ENCODE measurements at places on chromosomes 5 and 9. TPM values are rescaled to one million over a fixed set of nuclear protein-coding genes. Genes with fewer than 3 reads are reported as not detected.
A peak's percentile ranks its signal among the peaks of the same experiment; 100 is the strongest.

Gene MARCHF11
- not detected for total RNA-seq

Gene SPINK7
- total RNA-seq = not detected

DNA sequence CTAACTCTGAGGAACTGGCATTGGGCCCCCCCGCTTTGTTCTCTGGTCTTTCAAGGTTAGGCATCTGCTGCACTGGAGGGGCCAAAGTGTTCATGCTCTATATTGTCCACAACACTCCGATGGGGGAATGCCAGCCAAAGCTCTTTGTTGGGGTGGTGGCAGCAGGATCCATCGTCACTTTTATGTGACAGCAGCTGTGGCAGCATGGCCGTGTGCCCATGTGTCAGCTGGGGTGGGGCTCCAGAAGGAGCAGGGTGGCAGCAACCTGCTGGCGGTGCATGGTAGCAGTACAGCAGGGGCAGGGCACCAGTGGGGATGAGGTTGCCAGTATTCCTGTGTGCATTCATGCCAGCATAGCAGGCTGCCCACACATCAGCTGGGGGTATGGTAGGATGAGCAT, 28.2 kb downstream of the ITGA2 start:
- peak; percentile 44 for DNase-seq

DNA sequence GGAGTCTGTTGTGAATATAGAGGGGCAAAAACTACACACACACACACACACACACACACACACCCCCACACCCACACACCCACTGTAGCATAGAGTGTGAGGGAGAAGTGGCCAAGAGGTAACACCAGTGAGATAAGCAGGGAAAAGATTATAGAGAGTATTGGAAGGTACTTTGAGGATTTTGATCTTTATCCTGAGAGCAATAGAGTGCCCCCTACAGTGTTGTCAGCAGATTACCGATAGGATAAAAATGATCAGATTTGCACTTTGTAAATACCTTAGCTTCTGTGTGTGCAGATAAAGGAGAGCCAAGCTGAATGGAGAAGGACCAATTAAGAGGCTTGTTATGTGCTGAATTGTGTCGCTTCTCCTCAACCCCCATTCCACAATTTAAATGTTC, 32.3 kb downstream of the ERCC6L2 start:
- no peak for DNase-seq

Gene PCDHGA5
- total RNA-seq = 1.2 TPM

Gene PCDHGB6
- total RNA-seq = 8.5 TPM

DNA sequence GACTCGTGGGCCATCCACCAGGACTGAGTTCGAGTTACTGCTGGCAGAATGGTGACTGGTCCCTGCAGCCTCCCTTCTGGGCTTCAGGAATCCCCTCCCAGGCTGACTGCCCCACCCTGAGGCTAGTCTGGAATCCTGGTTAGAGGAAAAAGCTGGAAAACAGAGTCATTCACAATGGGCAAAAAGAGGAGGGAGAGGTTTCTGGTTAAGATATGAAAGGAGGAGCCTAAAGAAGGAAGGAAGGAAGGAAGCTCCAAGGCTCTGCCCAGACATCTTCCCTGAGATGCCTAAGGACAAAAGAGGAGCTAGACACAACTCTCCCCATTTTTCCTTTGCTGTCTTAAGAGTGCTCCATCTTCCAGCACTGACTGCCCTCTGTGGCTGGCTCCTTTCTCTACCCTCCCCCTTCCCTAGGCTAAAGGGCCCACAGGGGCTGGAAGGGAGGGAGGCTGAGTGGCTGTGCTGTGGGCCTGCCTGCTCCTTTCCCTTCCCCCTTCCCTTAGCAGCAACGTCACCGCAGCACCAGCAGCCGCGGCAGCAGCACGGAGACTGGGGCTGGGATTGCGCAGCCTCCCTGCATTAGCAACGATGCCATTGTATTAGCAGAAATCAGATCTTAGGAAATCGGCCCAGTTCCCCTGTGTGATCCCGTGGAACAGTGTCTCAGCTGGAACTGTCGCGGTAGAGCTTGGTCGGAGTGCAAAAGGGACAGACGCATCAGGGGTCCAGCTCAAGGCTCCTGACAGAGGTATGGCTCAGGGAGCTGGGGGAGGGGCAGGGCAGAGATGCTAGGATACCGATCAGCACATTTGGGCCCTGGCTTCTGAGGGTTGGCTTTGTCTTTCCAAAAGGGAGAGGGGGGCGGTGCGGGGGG, 48.7 kb downstream of the RUSC2 start:
- DNase-seq = peak; percentile 48

GRCh38 chr5:155332618-155333017, 319.1 kb downstream of the KIF4B start:
- DNase-seq = no peak

Gene ACOT12
- not detected for total RNA-seq

DNA sequence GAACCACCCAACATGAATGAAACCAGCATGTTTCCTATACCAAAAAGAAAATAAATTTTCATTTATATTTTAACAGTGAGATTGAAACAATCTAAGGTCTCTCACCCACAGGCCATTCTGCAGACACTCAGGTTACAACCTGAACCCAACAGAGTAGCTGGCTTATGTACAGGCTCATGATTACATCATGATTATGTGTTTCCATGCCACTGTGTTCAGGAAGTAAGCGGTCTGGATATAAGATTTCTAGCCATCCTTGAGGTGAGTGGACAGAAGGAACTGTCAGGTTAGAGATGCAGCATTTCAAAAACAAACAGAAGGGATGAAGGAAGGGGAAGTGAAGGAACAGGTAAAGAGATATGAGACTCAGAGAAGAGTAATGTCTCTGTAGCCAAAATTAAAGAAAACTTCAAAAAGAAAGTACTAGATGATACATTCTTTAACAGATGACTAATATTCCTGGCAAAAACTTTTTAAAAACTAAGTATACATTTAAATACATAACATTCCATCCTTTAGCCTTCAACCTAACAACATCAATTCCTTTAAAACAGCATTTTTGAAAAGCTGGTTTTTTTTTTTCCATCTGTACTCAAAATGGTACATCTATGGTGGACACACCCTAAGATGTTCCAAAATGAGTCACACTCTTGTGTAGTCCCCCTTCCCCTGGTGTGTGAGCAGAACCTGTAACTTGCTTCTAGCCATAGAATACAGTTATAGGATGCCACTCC, 119.8 kb downstream of the LPAR1 start:
- DNase-seq = no peak

GRCh38 chr5:107676702-107677101, 6.0 kb upstream of the EFNA5 start:
- no peak for DNase-seq

Gene ANKRD18B
- total RNA-seq = 1.7 TPM

Gene NXNL2
- total RNA-seq = not detected

GRCh38 chr5:139638090-139638735, 9.9 kb upstream of the CXXC5 start:
- peak; percentile 82 for DNase-seq

Gene CRHBP
- total RNA-seq = not detected

Gene ABO
- total RNA-seq = 102 TPM

DNA sequence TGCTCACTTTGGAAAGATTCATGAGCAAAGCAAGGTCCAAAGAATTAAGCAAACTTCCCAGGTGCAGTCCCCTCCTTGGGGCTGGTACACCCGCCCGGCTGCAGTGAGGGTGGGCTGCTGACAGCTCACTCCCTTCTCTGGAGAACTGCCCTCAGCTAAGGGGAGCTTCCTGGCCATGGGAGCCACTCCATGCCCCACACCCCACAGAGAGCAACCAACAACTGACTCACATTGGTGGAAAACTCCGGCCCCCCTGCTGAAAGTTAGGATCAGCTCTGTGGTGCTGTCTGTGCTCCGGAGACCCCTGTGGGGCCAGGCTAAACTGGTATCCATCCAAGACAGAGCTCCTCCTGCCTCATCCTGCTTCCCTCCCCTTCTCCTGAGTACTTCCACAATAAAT, 223.0 kb downstream of the GABBR2 start:
- DNase-seq = no peak

Gene TCF7
- 6.8 TPM for total RNA-seq

Gene TERT
- total RNA-seq = 2.1 TPM

Gene SPATA31D4
- total RNA-seq = not detected

GRCh38 chr5:88938488-88938887, 55.5 kb upstream of the MEF2C start:
- no peak for DNase-seq

DNA sequence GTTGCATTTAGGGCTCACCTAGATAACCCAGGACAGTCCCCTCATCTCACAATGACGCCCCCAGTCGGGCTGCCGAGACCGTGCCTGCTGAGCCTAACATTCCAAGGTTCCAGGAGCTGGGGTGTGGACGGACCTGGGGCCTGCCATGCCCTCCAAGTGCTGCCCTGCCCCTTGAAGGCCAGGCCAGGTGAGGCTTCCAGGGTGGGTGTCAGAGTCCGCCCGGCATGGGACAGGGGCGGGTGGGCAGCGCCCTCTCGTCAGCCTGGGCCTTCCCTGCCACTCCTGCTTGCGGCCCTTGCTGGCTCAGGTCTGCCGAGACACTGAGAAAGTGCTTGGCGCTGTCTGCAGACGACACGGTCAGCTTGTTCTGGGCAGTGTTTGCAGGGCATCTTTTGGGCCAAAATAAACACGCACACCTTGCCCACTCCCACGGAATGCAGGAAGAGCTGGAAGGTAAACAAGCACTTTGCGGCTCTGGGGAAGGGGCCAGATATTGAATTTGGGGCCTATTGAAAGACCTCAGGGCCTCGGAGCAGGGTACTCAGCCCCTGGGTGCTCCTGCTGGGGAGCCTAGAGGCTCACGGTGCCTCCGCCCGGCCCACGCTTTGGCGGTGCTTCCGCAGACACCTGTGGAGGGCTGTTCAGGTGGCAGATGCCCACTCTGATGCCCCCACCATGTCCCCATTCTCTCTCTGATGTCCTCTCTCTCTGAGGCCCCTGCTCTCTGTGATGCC, 4.2 kb upstream of the SCGB3A1 start:
- no peak for DNase-seq

Gene NUTM2F
- not detected for total RNA-seq

- no peak for DNase-seq
Measured at GRCh38 chr9:130466537-130467217, 21.9 kb downstream of the ASS1 start.

- no peak for DNase-seq
Measured at GRCh38 chr5:132492386-132493125, 2.0 kb upstream of the IRF1 start.

GRCh38 chr5:126594748-126595485, at the start of gene ALDH7A1:
TSS of gene ALDH7A1 (minus strand) at chr5:126595219. CDS start at chr5:126595198, 21 bp downstream.
- peak; percentile 92 for DNase-seq

DNA sequence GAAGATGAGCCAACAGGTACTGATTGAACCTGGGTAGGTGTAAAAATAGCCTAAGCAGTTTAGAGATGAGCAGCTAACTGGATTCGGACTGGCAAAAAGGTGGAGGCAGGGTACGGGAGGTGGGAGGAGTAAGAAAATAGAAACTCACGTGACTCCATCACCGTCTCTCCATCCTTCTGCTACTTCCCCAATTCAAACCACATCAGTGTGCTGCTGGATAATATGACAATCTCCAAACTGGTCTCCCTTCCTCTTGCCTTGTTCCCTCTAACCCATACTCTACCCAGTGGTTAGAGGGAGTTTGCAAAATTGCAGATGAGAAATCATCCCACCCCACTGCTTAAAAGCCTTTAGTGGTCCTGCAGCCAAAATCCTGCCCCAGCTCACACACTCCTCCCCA, 42.7 kb downstream of the RIGI start:
- no peak for DNase-seq

GRCh38 chr5:10457682-10458574, 16.2 kb downstream of the ROPN1L start:
- DNase-seq = no peak

DNA sequence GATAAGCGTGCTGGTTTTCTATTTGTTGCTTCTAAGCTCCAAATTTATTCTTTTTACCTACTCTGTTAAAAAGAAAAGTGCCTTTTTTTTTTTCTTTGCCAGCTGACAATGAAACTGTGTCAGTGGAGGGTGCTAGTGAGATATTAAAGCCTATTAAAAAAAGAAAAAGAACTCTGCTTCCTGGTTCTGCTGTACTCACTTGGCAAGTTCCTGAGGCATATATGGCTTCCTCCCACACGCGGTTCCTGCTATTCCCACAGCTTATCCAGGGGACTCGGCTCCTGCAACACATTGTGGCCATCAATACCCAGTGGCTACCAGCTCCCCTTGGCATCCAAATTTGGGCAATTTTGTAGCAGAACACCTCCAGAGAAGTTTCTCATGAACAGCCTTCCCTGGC, 1977.7 kb upstream of the CDH9 start:
- peak; percentile 7 for DNase-seq

DNA sequence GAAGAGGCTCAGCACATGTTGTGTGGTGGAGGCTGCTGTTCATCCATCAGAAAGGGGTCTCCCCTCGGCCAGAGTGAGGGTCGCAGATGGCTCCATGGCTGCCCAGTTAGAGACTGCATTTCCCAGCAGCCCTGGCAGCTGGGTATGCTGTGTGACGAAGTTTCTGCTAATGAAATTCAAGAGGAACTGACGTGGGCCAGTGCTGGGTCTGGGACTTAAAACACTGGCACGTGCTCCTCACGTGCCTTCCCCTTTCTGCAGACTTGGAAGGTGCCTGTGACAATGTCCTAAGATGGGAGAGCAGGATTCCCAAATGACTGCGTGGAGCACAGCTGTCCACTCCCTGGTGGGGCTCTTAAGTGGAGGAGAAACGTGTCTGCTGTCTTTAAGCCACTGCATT, 114.5 kb upstream of the RAPGEF1 start:
- DNase-seq = peak; percentile 15

DNA sequence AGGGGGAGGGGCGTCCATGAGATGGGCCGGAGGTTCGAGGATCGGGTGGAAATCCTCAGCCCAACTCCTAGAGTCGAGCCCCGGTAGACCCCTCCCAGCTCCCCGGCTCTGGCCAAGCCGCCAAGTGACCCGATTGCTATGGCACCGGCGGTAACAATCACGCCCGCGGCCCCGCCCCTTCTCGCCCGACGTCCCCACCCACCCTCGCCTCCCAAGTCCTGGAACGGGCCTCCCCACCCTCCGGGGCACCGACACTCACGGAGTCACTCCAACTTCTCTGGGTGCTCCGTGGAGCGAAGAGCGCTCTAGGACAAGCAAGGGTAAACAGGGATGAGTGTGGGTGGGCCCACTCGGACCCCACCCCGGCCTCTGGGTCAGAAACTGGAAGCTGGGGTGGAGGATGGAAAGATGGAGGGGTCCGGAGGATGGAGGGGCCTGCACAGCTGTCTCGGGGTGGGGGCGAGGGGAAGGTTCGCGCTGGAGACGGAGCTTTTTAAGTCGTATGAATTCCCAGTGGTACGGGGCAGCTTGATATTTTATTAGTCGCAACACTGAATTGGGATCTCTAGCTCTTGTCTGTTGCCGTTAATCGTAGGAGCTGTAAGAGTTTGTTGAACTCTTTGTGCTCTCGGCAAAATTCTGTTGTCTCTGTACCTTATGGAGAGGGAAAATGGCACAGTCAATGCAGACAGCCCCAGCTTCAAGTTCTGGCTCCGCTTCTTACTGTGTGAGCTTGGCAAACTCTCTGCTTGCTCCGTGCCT, at the start of gene SPACA9:
Gene SPACA9 (plus strand): TSS at position 204 of the 762 bp plus-strand sequence. CDS start 5,050 bp downstream, outside the sequence.
- peak; percentile 79 for DNase-seq

Gene ROPN1L
- total RNA-seq = not detected

Data from mucosa of descending colon (tissue), 3 donors.